DMS79 treated with DMSO at 0.1 percent for 48 hours (cell line): ENCODE measurements at places on chromosomes 12 and 14.

DNA sequence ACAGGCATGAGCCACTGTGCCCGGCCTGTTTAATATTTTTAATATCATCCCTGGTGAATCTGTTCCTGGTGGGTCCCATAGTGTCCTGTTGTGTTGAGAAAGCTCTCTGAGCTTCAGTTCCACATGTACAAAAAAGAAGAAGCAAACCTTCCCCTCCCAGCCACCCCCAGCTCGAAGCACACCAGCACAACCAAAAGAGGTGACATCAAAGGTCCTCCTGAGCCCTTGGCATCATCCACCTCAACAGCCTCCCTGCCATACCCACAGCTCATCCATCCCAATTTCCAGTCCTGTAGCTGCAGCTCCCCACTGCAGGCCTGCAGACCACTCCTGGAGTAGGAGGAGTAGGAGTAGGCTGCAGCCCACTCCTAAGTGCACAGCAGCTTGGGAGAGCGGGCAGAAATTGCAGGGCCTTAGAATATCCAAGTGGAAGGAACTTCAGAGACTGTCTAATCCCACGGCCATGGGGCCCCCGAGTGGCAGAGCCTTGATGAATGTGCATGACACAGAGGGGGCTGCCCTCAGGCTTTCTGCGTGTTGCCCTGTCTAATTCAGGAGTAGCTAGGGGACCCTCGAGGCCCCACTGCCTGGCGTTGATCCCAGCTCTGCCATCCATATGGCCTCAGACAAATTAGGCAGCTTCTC lies 36.7 kb upstream of the CD9 start:
- no peak for DNase-seq

DNA sequence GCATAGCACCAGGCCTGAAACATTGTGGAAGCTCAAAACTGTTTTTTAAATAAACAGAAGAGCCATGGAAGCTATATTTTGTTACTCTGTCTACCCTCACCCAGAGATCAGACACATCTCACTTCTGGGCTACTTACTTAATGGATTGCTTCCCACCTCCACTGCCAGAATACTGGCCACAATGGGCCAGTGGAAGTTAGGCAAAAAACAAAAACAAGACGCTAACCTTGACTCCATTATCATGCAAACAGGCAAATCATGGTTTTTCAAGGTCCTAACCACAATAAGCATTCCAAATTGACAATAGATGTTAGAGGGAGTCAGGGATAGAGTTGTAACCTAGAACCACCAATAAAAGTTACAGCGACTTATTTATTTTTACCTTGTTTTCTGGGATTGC lies 52.7 kb upstream of the PTCSC3 start:
- DNase-seq: no peak

DNA sequence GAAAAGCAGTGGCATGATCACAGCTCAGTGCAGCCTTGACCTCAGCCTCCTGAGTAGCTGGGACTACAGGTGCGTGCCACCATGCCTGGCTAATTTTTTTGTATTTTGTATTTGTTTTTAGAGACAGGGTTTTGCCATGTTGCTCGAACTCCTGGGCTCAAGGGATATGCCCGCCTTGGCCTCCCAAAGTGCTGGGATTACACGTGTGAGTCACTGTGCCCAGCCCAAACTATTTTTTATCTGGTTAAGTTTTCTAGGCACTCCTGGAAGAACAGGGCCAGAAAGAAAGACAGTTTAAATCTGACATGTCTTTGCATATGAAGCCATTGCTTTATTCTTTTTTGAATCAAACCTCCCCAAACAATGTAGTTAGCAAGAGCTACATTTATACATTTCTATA lies 27.5 kb upstream of the PTGR2 start:
- no peak for DNase-seq

DNA sequence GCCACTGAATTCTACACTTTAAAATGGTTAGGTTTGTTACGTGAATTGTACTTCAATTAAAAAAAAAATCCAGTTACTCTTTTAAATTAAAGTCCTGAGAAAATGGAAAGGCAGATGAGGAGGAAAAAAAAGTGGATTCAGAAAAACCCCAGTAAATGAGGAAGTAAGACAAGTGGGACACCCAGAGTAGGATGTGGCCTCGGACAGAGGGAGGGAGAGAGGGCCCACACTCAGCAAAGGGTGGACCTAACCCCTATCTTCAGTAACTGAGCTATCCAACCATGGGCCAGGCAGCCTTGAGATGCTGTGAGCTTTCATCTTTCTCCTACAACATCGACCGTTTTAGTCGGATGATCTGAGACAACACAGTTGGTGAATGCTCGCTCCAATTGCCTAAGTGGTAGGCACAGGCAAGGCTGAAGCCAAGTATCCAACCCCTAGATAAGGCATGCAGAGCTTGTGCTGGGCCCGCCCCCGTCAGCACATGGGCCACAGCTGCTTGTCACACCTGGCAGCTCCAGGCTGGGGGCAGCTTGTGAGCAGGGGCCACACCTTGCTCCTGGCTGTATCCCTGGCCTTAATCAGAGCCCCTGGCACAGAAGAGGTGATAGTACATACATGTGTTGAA lies 142.1 kb downstream of the TTC7B start:
- DNase-seq: no peak

GRCh38 chr12:83156815-83157214 lies 470.1 kb downstream of the TMTC2 start:
- DNase-seq: no peak

DNA sequence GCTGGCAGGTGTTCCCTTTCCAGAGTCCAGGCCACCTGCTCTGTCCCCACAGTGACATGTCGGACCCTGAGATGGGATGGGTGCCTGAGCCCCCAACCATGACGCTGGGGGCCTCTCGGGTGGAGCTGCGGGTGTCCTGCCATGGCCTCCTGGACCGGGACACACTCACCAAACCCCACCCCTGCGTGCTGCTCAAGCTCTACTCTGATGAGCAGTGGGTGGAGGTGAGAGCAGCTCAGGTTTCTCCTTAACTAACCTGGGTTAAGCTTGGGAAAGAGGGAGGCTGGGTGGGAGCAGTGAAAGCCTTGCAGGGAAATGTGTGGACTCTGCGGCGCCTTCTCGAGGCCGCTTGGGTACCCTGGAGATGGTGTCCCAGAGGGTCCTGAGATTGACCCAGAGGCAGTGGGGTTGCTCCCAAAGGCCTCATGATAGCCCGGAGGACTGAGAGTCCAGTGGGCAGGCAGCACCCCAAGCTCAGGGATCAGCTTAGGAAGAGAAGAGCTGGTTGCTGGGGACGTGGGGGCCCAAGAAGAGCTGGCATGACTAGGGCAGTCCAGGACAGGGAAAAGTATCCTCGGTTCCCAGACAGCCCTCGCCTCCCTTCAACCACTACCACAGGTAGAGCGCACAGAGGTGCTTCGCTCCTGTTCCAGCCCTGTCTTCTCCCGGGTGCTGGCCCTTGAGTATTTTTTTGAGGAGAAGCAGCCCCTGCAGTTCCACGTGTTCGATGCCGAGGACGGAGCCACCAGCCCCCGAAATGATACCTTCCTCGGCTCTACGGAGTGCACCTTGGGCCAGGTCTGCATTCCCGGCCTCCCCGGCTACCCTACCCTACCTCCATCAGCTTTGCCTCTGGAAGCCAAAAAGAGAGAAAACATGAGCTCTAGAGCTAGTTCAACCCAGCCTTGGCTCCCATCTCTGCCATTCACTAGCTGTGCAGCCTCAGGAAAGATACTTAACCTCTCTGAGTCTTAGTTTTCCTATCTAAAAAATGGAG lies 1.8 kb downstream of the CPNE6 start:
- DNase-seq: peak; percentile 40
